Stimulated activated CD8-positive, alpha-beta memory T cell treated with anti-CD3 and anti-CD28 coated beads, Interleukin-4, amount 100 ng/mL, for 48 hours (primary cell): ENCODE measurements at places on chromosomes 2 and 18.

- no peak for DNase-seq
These were observed 63.4 kb upstream of the ZEB2 start for GRCh38 chr2:144583381-144583729.

DNA sequence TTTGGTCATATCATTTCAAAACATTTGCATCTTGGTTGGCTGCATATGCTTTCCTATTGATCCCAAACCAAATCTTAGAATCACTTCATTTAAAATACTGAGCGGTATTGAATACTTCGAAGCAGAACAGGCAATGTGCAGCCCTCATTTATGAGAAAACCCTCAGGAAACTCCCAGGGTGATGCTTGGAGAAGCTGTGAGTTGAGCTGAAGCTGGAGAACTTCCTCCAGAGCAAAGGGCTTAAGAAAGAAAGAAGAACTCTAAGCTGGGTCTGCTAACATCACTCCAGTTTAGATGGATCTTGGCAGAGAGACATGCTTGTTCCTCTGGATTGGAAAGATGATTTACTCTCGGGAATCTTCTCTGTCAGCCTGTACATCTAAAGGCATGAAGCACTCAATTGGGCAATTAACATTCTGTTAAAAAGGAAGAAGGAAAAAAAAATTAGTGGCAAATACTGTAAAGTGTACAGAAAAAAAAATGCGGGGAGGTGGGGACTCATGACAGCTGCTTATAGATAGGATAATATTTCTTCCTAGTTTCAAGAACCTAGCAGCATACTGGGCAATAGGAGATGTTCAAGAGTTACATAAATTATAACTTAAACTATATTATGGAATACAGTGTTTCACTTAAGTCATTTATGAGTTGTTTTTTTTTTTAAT, 49.5 kb downstream of the ATIC start:
- no peak for DNase-seq

GRCh38 chr2:220166616-220167015, 539.2 kb downstream of the SLC4A3 start:
- no peak for DNase-seq

GRCh38 chr2:109560265-109560664, 53.5 kb downstream of the SEPTIN10 start:
- no peak for DNase-seq

DNA sequence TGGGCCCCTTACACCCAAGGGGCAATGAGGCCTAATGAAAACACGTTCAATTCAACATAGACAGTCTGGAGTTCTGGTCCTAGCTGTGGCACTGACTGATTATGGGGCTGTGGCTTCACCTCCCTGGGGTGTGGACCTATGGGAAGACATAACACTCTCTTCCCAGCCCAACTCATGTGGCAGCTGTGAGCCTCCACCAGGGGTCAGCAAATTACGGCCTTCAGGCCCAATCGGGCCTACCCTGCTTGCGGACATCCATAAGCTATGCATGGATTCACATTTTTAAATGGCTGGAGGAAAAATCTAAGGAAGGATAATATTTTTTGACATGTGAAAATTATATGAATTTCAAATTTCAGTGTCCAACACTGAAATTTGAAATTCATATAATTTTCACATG, 101.3 kb downstream of the LOXHD1 start:
- DNase-seq: peak; percentile 28

GRCh38 chr2:101398116-101398821, 11.0 kb upstream of the CREG2 start:
- DNase-seq: no peak

DNA sequence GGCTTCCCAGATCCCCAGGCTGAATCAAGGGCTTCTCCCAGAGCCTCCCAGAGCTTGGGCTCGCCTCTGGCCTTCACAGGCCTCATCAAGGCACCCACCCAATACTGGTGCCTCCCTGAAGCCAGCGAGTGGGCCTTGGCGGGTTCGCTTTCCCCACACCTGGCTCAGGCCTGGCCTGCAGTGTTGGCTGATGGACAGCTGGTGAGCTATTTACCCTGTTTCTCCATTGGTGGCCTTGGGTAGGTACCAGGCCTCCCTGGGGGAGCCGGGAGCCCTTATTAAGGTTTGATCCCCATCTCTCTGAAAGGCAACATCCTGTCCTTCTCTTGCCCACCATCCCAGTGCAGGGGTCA, 18.2 kb upstream of the DUSP2 start:
- DNase-seq: no peak

GRCh38 chr2:58734365-58734764, 493.2 kb upstream of the FANCL start:
- no peak for DNase-seq

DNA sequence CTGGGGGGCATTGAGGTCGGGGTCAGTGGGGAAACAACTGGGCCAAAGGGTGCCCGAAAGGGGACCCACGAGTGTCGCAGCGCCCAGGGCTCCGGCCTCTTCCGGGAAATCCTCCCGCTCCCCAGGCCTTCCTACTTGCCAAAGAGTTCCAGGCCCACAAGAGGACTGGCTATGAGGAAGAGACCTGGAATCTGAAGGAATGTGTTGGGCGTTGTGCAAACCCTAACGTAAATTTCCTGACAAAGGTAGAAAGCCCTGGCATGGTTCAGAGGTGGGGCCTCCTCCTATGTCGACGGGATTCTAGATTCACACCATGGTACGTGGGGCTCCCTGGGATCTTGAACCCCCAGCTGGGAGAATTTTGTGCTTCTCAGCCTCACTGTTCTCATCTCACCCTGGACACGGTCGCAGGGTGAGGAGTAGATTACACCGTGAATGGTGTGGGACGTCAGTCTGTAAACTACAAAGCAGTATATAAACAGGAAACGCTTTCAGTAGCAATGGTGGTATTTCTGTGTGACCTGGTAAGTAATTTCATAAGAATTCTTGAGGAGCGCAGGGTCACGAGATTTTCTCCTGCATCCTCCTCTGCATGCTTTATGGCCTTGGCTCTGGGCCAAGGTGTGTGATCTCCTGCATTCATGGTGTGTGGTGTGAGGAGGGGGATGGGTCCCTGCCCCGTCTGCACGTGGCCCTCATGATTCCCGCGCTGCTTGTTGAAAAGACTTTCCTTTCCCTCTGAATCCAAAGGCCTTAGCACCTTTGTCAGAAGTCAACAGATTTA, 868 bp downstream of the HSBP1L1 start:
- no peak for DNase-seq

DNA sequence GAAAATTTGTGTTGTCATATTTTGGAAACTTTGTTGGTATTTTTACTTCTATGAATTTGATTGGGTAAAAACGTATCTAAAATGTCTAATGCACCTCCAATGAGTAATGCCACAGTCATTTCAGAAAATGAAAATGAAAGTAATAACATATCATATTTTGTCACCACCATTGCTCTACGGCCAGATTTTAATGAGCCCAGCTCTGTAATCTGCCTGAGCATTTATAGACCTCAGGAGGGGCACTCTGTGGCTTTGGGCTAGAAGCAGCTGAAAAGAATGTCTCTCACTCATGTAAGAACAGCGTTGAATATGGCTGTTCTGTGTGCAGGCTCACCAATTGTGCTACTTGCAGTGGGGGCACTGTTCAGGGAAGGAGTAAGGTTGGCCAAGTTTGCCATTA, 32.7 kb upstream of the ABCA12 start:
- DNase-seq: no peak

- peak; percentile 42 for DNase-seq
These were observed 109.5 kb downstream of the CDC42EP3 start for GRCh38 chr2:37561615-37562569.

GRCh38 chr2:238426568-238427434, at the start of gene ASB1:
ASB1 (plus strand) TSS chr2:238426927; CDS start chr2:238427071, 144 bp downstream.
- DNase-seq: peak; percentile 87

GRCh38 chr18:50559752-50560680, at the start of gene MAPK4:
MAPK4 (plus strand) TSS chr18:50560087; CDS start chr18:50663959, 103,872 bp downstream.
- peak; percentile 25 for DNase-seq

- no peak for DNase-seq
These were observed 197.6 kb downstream of the NDUFA10 start for GRCh38 chr2:239827523-239827890.

GRCh38 chr2:63500398-63500797, 87.9 kb downstream of the WDPCP start:
- no peak for DNase-seq

DNA sequence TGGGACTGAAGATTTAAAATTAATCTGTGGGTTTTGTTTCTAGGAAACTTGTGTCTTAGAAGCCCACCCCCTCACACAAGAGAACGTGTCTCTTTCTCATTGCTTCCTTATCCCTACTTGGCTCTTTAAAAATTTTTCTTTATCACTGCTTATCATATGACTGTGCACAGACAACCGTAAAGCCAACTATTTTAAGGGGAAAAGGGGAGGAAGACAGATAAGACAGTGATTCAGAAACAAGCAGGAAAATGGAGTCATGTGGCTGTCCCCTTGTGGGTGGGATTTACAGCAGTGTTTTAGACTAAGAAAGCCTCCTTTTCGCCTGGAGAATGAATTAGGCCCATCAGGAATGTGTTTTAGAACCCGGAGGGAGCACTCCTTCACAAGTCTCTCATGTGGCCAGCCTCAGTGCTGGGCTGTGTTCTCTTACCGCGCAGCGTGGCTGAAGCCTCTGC, 17.6 kb downstream of the PRKCE start:
- no peak for DNase-seq

DNA sequence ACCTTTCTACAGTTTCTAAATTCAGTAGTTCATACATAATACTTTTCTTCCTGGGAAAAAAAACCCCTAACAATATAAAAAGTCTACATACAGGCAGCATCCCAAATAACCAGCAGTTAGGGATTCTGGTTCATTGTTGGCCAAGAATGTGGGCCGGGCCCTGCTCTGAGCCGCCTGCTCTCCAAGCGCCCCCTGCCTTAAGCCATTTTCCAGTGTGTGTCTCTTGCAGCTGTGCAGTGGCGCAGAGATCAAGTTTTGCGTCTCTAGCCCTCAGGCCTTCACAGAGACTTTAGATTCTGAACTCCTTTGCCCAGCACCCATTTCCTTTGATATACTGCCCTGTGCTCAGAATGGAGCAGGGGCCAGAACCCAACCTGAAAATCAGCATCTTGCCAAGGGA, 32.9 kb downstream of the RMC1 start:
- DNase-seq: no peak

GRCh38 chr2:72198532-72199241, 51.0 kb upstream of the CYP26B1 start:
- DNase-seq: no peak

DNA sequence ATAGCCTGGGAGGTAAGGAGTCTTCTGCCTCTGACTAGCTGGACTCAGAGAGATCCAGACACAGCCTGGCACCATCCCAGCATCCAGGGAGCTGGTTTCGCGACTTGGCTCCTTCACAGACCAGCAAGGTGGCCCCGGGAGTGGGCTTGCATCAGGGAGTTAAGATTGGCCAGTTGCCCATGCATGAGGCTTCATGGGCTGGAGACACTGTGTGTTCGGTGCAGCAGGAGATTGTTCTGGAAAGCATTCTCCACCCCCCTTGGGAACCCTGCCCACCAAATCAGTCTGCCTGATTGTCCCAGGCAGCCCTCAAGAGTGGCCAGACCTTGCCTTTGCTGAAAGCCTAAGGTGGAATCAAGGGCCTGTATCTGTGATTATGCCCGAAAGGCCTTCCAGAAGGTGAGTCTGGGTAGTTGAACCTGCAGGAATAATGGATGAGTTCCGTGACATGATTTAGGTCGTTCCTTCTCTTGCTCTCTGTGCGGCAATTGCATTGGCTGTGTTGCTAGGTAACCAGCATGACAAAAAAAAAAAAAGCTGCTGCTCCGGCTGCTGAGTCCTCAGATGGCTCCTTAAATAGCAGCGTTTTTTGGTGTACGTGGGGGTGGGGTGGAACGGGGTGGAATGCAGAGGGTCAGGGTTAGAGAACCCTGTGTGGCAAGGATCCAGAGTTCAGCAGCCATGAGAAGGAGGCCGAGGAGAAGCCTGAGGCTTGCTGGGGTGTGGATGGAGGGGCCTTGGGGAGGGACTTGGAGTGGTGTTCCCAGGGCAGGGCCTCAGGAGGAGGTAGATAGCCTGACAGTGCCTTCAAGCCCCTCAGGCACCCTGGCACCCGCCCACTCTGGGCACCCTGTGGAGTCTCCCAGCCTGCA, 93.0 kb upstream of the MCFD2 start:
- DNase-seq: no peak

GRCh38 chr2:238238766-238239542, 884 bp downstream of the HES6 start:
- peak; percentile 45 for DNase-seq

GRCh38 chr2:151827564-151828142, 568 bp downstream of the ARL5A start:
- DNase-seq: peak; percentile 64

DNA sequence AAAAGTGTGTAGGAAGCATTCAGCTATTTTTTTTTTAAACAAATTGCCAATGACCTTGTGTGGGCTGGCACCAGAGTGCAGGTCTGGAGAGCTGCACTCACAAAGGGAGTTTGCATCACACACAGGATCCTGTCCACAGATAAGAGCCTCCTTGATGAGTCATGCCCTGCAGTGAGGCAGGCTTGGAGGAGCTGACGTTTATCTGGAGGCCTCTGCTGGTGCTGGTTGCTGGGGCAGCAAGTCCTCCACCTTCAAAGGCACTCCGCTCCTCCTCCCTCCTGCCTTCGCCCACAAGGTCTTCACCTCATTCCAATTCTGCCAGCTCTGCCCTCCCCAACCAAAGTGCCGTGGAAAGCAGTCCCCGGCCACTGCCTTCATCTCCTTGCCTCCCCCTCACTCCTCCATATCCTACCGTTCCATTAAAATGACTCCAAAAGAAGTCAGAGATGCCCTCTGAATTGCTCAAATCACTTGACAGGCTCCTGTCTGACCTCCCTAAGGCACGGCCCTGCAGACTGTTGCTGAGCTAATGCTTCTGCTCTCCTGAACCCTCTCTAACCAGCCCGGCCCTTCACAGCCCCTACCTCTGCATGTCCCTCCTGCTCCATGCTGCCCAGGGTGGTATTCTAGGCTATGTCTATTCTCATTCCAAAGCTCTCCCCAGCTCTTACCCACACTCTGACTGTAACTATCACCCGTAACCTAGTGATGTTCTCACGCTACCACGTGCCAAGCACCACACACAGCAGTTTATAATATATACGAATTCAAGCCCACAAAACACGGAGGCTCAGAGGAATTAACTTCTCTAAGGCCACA, 30.9 kb downstream of the LONRF2 start:
- peak; percentile 69 for DNase-seq

- peak; percentile 76 for DNase-seq
These were observed 2.4 kb upstream of the INHBB start for GRCh38 chr2:120343433-120344105.

- DNase-seq: no peak
These were observed 678.3 kb upstream of the NRXN1 start for GRCh38 chr2:51710222-51710621.

GRCh38 chr18:52408800-52409302, 68.9 kb downstream of the DCC start:
- no peak for DNase-seq

- no peak for DNase-seq
These were observed 134.3 kb upstream of the TACR1 start for GRCh38 chr2:75333646-75334045.

- DNase-seq: no peak
These were observed 73.1 kb downstream of the ZNF236 start for GRCh38 chr18:76895498-76895897.

DNA sequence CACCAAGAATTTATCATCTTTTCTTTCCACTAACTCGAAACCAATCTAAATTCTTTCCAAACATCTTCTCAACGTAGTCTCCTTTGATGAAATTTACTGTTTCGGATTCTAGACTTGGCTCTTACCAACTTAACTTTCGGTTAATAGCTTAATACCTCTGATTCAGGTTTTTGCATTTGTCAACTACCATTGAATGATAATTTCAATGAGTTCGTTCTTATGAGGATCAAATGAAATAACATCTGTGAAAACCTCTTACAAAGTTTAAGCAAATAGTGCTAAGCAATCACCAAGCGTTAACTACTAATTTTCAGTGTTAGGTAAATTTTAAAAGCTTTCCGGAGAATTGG, 593 bp upstream of the NRBP1 start:
- no peak for DNase-seq
